Activated naive CD4-positive, alpha-beta T cell treated with anti-CD3 and anti-CD28 coated beads for 36 hours (primary cell): ENCODE measurements at places on chromosomes 5 and 9. TPM values are rescaled to one million over a fixed set of nuclear protein-coding genes. Genes with fewer than 3 reads are reported as not detected.

DNA sequence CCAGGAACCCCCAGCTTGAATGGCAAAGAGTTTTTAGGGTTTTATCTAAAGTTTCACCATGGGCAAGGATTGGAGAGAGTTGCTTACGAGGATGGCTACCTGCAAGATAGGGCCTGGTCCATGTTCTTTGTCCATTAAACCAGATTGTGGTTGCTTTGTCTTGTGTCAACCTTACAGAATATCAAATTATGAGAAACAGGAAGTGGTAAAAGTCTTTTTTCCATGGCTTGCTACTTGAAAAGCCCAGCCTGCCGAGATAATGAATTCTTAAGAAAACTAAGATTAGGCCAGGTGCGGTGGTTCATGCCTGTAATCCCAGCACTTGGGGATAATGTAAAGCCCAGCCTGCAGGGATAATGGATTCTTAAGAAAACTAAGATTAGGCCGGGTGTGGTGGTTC, 24.4 kb downstream of the ZNF474 start:
- peaks cover 15% of the 10 kb centered on the region for H3K4me1 ChIP-seq
- no peaks in the 10 kb centered on the region for H3K27me3 ChIP-seq
- no peak for DNase-seq
- H3K4me3 ChIP-seq, result no peak overlapping the region

DNA sequence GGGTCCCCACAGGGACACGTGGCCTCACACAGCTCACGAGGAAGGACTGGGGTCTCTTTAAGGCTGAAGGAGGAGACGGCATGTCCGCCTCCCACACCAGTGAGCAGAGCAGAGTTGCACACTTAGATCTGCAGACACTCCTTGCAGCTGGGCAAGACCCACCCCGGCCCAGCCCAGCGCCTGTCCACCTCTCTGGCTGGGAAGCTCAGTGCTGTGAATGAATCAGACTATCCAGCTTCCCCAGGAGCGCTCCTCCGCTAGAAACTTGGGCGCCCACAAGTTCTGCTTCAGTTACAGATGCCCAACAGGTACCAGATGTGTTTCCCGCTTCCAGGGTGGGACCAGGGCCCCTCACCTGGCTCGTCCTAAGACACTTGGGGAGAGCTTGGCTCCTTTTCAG, 78.9 kb downstream of the NSUN2 start:
- DNase-seq, result no peak
- no peak overlapping the region for H3K27ac ChIP-seq
- no peak overlapping the region for H3K4me3 ChIP-seq

GRCh38 chr9:16825331-16825725, 45.1 kb downstream of the BNC2 start:
- DNase-seq, result no peak
- H3K27me3 ChIP-seq, result peaks cover 11% of the 10 kb centered on the region
- H3K4me3 ChIP-seq, result no peak overlapping the region
- H3K36me3 ChIP-seq, result no peaks in the 10 kb centered on the region
- no peak overlapping the region for H3K27ac ChIP-seq

- H3K36me3 ChIP-seq, result no peaks in the 10 kb centered on the region
- H3K27ac ChIP-seq, result no peak overlapping the region
- no peaks in the 10 kb centered on the region for H3K4me1 ChIP-seq
- DNase-seq, result no peak
- H3K27me3 ChIP-seq, result no peaks in the 10 kb centered on the region
- H3K4me3 ChIP-seq, result no peak overlapping the region
Measured at GRCh38 chr5:9380109-9380508, 165.8 kb downstream of the SEMA5A start.

DNA sequence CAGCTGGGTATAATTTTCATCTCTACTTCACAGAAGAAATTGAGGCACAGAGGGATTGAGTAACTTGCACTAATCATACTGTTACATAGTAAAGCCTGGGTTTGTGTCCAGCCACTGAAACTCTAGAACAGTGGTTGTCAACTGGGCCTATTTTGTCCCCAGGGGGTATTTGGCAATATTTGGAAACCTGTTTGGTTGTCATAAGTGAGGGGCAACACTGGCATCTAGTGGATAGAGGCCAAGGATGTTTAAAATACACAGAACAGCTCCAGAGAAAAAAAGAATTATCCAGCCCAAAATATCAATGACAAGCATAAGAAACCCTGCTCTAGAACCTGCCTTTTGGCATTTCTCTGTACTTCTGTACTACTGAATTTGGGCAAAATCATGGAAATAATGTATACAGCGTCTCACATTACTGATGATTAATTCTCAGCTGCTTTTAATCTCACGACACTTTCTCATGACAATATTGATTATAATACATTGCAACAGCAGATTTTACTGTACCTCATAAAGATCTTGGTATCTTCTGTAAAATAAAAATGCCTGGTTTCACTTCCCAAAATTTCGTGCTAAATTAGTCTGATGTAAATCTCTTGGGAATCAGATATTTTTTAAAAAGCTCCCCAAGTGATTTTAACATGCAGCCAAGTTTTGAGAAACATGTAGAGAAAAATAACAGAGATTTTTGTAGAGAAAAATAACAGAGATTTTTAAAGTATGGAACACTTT, 112.7 kb downstream of the RORB start:
- H3K36me3 ChIP-seq, result no peaks in the 10 kb centered on the region
- H3K27me3 ChIP-seq, result peaks cover 3% of the 10 kb centered on the region
- no peak overlapping the region for H3K27ac ChIP-seq
- no peak for DNase-seq
- H3K4me3 ChIP-seq, result no peak overlapping the region

GRCh38 chr9:72753266-72753893, 199.5 kb downstream of the ALDH1A1 start:
- no peak overlapping the region for H3K27ac ChIP-seq
- no peaks in the 10 kb centered on the region for H3K4me1 ChIP-seq
- DNase-seq, result no peak
- H3K4me3 ChIP-seq, result no peak overlapping the region

- H3K4me3 ChIP-seq, result no peak overlapping the region
- H3K27me3 ChIP-seq, result no peaks in the 10 kb centered on the region
- H3K36me3 ChIP-seq, result no peaks in the 10 kb centered on the region
- no peak overlapping the region for H3K27ac ChIP-seq
Measured at GRCh38 chr9:68883224-68883623, 130.7 kb downstream of the PRKACG start.

DNA sequence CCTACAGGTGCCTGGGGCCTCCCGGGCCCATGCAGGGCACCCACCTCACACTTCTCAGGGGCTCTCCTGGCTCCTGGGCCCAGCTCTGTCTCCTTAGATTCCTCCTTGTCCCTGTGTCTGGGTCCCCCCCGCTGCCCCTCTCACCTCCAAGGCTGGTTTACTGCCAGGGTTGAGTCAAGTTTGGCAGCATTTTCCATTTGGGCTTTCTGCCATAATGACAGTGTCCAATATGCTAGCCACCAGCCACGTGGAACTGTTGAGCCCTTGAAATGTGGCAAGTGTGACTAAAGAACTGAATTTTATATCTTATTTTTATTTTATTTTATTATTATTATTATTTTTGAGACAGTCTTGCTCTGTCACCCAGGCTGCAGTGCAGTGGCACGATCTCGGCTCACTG, 1.9 kb downstream of the TTC16 start:
- peaks cover 34% of the 10 kb centered on the region for H3K4me1 ChIP-seq
- DNase-seq, result no peak
- H3K4me3 ChIP-seq, result no peak overlapping the region
- H3K27me3 ChIP-seq, result no peaks in the 10 kb centered on the region
- peaks cover 2% of the 10 kb centered on the region for H3K36me3 ChIP-seq

DNA sequence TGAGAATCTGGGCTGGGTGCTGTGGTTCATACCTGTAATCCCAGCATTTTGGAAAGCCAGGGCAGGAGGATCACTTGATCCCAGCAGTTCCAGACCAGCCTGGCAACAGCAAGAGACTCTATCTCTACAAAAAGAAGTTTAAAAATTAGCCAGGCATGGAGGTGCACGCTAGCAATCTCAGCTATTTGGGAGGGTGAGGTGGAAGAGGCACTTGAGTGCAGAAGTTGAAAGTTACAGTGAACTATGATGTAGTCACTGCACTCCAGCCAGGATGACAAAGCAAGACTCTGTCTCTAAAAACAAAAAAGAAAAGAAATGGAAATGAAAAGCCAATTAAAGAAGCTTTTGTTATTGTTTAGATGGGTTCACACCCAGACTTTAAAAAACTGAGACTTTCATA, 131.6 kb upstream of the RASA1 start:
- no peak for DNase-seq
- no peaks in the 10 kb centered on the region for H3K27me3 ChIP-seq
- H3K4me1 ChIP-seq, result peaks cover 2% of the 10 kb centered on the region
- no peaks in the 10 kb centered on the region for H3K36me3 ChIP-seq

- H3K27ac ChIP-seq, result no peak overlapping the region
- no peak overlapping the region for H3K4me3 ChIP-seq
Measured at GRCh38 chr5:179834120-179834519, 13.4 kb downstream of the SQSTM1 start.

DNA sequence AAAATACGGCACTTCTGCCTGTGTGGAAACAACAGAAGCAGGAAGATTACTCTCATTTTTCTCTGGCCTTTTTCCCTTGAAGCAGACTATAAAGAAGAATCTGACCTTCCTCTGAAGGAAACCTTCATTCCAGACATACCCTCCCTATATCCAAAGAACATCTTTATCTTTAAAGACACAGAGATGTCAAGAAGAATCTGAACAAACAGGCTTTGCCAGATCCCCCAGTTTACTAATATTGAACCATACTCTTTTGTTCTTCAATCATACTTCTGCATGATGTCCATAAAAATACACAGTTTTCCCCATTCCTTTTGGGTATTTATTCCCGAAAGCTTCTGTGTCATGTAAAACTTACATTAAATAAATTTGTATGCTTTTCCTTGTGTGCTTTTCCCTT, 225.8 kb downstream of the MAT2B start:
- no peaks in the 10 kb centered on the region for H3K36me3 ChIP-seq
- H3K27ac ChIP-seq, result no peak overlapping the region
- no peak for DNase-seq
- H3K27me3 ChIP-seq, result no peaks in the 10 kb centered on the region

DNA sequence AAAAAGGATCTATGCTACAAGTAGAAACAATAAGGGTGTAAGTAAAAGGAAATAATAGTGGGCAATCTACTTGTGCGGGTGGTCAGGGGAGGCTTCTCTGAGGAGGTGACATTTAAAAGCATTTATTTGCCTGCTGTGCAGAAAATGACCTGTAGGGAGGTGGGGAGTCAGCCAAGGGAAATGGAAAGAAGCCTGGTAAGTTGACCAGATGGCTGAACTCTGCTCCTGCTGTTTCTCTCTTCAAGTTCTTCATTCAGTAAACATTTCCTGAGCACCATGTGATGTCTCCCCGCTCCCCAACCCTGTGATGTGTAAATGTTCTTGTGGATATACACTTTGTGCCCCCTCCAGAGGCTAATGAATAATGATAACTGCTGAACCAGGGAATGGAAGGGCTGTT, 9.9 kb upstream of the SPIN1 start:
- DNase-seq, result no peak
- no peaks in the 10 kb centered on the region for H3K36me3 ChIP-seq
- no peak overlapping the region for H3K4me3 ChIP-seq
- H3K4me1 ChIP-seq, result no peaks in the 10 kb centered on the region
- no peaks in the 10 kb centered on the region for H3K27me3 ChIP-seq
- H3K27ac ChIP-seq, result no peak overlapping the region

FBXO4 gene
- total RNA-seq, result 16.1 TPM

INSL6 gene
- total RNA-seq, result not detected

NOXA1 gene
- 1.0 TPM for total RNA-seq

SUSD3 gene
- 68.3 TPM for total RNA-seq

PTGDS gene
- total RNA-seq, result not detected

GLDC gene
- 1.7 TPM for total RNA-seq
